CD14-positive monocyte (primary cell): ENCODE measurements at places on chromosomes 2 and 18. TPM values are rescaled to one million over a fixed set of nuclear protein-coding genes. Genes with fewer than 3 reads are reported as not detected.

GRCh38 chr18:46243673-46244072 lies 139.5 kb downstream of the HAUS1 start:
- no peaks in the 10 kb centered on the region for H3K4me1 ChIP-seq
- no peak for DNase-seq
- peak overlapping the region; percentile 44 for H3K27ac ChIP-seq
- H3K4me3 ChIP-seq: no peak overlapping the region
- H3K36me3 ChIP-seq: peaks cover 10% of the 10 kb centered on the region

DNA sequence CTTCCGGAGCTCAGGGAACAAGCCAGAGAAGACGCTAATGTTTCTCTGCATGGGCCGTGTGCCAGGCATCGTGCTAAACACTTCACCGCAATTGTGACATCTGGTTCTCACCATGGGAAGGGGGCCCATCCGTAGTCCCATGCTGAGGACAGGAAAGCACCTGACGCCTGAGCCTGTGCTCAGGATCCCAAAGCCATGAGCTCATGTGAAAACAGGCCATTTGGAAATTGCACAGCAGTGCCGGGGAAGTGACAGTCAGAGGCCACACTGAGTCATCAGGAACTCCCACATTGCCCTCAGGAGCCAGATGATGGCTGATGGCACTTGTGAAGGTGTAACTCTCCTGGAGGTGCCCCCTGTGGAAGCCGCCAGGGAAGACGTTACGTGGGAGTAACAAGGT lies 141.0 kb downstream of the INHBB start:
- H3K27ac ChIP-seq: no peak overlapping the region
- H3K36me3 ChIP-seq: no peaks in the 10 kb centered on the region
- no peak for DNase-seq
- H3K27me3 ChIP-seq: no peaks in the 10 kb centered on the region
- H3K4me3 ChIP-seq: no peak overlapping the region

DNA sequence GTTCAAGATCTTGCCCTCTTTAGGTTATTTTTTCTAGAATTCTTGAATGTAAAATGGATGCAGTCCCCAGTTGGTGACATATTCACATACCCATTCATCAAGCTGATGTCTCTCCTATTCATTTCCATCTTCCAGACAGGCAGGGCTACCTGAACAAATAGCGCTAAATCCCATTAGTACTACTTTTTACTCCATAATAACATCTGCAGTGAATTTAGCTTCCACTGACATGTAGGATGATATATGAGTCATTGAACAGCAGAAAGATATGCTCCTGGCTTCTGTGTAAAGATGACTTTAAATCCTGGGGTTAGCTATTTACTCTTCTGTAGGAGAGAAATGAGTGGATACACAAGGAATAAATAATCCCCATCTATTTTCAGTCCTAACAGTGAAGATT lies 194.7 kb downstream of the RND3 start:
- H3K27ac ChIP-seq: no peak overlapping the region
- no peaks in the 10 kb centered on the region for H3K27me3 ChIP-seq
- H3K36me3 ChIP-seq: no peaks in the 10 kb centered on the region
- H3K4me1 ChIP-seq: no peaks in the 10 kb centered on the region
- no peak for DNase-seq

DNA sequence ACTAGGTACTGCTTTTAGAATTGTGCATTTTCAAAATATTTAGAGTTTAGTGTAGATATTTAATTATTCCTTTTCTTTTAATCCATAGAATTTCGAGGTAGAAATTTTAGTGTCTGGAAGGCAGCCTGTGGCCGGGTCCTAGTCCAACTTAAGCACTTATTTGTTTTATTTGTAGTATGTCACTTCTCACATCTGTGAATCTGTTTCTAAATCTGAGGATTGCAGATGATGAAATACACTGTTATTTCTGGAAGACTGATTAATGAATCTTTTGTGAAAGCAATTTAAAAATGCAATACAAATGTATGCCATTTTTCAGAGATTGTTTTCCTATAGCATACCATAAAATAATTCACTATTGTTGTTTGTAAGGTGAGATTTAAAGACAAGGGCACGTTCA lies 483.9 kb upstream of the TRIB2 start:
- H3K4me3 ChIP-seq: no peak overlapping the region
- no peaks in the 10 kb centered on the region for H3K27me3 ChIP-seq
- H3K27ac ChIP-seq: no peak overlapping the region
- H3K4me1 ChIP-seq: no peaks in the 10 kb centered on the region
- H3K36me3 ChIP-seq: no peaks in the 10 kb centered on the region

LRRC30 gene
- not detected in 2 replicates for polyA plus RNA-seq

DNA sequence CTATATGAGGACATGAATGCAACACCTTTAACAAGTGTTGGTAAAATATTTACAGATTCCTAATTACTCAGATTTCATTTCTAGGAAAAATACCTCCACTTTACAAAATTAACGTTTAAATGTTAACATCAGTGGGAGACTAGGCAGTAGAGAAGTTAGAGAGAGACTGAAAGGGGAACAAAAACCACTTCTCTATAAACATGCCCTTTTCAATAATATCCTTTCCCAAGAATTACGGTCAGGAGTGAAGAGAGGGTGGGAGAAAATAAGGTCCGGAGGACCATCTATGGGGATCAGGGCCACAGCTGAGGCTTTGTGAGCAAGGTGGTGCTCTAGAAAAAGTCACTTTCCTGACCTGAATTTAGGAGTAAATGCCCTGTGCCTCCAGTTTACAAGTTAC lies 65.3 kb upstream of the WIPF1 start:
- H3K27ac ChIP-seq: peak overlapping the region; percentile 71
- DNase-seq: no peak
- H3K4me3 ChIP-seq: no peak overlapping the region
- H3K36me3 ChIP-seq: no peaks in the 10 kb centered on the region
- H3K27me3 ChIP-seq: no peaks in the 10 kb centered on the region

PSMA8 gene
- polyA plus RNA-seq: not detected

DNA sequence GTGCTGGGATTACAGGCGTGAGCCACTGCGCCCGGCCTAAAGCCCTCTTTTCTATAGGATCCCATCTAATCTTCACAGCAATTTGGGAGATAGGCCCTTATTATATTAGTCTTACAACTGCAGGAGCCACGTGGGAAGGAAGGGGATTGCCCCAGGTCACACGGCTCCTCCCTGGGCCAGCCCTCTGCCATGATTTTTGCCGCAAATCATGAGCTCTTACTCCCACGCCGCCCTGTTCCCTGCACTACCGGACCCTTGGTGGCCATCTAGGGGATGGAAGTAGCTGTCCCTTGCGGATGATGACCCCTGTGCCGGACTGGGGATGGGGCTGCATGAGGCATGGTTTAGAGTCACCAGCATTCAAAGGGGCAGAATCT lies 28.4 kb upstream of the PTMA start:
- no peak overlapping the region for H3K27ac ChIP-seq
- H3K4me1 ChIP-seq: peaks cover 20% of the 10 kb centered on the region
- DNase-seq: no peak
- no peaks in the 10 kb centered on the region for H3K36me3 ChIP-seq

DNA sequence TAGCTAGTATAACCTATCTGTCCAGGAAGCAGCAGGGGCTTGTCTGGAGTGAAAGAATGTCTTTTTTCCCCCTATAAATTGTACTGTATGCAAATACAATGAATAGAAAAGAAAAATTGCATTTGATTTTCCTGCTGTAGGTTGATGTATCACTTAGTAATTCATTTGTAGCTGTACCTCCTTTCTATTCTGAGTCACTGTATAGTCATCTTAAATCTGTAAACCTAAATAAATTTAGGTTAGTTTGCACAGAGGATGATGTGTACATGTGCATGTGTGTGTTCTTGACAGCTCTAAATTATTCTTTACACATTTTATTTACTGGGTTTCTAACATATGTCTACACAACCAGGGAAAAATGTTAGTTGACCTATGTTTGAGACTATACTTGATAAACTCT lies 478.7 kb upstream of the CNTNAP5 start:
- H3K27ac ChIP-seq: no peak overlapping the region
- no peaks in the 10 kb centered on the region for H3K27me3 ChIP-seq
- H3K4me1 ChIP-seq: no peaks in the 10 kb centered on the region
- no peaks in the 10 kb centered on the region for H3K36me3 ChIP-seq
- DNase-seq: no peak

DNA sequence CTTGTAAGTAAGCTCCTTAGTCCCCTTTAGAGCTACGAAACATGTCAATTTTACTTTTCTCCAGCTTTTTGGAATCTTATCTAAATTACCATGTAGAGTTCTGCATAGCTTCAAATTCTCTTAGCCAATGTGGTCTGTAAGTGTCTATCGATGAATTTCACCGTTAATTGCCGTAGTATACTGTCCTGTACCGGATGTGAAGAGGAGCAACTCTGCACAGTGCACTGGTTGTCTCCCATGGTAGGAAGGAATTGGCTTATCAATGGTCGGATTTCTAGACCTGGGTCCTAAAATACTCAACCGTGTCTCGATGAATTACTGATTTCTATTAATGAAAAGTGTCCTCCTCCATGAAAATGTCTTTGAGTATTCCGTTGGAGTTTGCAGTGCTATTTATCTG lies 1.9 kb downstream of the NOP58 start:
- peak overlapping the region; percentile 97 for H3K4me3 ChIP-seq
- no peaks in the 10 kb centered on the region for H3K36me3 ChIP-seq
- no peak for DNase-seq
- no peak overlapping the region for H3K27ac ChIP-seq
- H3K4me1 ChIP-seq: peaks cover 11% of the 10 kb centered on the region

DNA sequence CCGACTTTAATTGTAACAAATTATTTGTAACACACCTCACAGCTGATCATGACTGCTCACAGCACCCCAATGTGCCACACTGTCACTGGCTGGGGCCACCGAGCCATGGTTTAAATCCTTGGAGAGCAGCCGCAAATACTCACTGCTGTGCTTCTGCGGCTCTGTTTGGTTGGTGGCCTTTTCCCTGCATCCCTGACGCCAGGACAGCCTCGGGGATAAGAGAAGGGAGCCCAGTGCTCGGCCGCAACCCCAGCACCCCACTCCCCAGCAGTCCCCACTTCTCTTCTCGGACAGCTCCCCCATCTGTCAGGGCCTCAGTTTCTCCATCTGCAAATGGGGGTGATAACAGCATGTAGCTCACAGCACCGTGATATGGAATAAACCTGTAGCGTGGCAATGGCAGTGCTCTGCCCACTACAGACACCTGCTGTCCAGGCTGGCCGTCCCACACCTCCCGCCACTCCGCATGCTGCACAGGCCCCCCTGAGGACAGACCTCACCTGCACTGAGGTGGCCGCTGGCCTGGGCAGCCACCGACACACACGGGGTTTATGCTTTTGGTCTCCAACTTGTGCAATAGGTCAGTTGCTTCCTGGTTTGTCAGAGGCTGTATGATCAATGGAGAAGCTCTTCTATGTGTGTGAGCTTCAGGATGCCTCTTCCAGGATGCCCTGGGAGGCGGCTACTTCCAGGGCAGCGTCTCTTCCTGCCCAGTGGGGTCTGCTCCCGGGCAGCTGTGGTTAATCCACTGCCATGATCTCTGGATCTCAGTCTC lies 87.1 kb downstream of the NDUFA10 start:
- H3K4me3 ChIP-seq: no peak overlapping the region
- peak; percentile 56 for DNase-seq
- H3K4me1 ChIP-seq: peaks cover 55% of the 10 kb centered on the region

OTX1 gene
- polyA plus RNA-seq: not detected in 2 replicates

DNA sequence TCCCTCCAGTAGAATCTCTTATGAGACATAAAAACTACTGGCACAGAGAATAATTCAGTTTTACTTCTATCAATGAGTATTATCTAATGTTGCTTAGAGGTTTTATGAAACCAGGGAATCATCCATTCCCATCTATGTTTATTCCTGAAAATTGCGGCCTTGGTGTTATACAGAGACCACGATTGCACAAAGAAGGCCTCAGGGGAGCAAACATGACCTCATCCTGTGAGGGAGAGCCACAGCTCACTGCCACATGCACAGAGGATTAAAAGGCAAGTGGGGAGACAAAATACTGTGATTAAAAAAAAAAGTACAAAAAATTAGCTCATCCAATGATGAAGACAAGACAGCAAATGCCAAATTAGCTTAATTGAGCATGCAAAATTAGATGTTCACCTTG lies 111.8 kb upstream of the SLC35G4 start:
- H3K4me1 ChIP-seq: no peaks in the 10 kb centered on the region
- H3K27ac ChIP-seq: no peak overlapping the region
- H3K27me3 ChIP-seq: no peaks in the 10 kb centered on the region
- no peak overlapping the region for H3K4me3 ChIP-seq
- no peak for DNase-seq

GRCh38 chr2:20573620-20574422 lies 77.1 kb downstream of the HS1BP3 start:
- H3K36me3 ChIP-seq: no peaks in the 10 kb centered on the region
- no peak overlapping the region for H3K27ac ChIP-seq
- H3K27me3 ChIP-seq: no peaks in the 10 kb centered on the region
- H3K4me1 ChIP-seq: peaks cover 7% of the 10 kb centered on the region

STON1 gene
- polyA plus RNA-seq: 0.12 TPM

- DNase-seq: no peak
- H3K36me3 ChIP-seq: peaks cover 50% of the 10 kb centered on the region
Observed at GRCh38 chr2:23705771-23706612, 220.9 kb downstream of the ATAD2B start.

DNA sequence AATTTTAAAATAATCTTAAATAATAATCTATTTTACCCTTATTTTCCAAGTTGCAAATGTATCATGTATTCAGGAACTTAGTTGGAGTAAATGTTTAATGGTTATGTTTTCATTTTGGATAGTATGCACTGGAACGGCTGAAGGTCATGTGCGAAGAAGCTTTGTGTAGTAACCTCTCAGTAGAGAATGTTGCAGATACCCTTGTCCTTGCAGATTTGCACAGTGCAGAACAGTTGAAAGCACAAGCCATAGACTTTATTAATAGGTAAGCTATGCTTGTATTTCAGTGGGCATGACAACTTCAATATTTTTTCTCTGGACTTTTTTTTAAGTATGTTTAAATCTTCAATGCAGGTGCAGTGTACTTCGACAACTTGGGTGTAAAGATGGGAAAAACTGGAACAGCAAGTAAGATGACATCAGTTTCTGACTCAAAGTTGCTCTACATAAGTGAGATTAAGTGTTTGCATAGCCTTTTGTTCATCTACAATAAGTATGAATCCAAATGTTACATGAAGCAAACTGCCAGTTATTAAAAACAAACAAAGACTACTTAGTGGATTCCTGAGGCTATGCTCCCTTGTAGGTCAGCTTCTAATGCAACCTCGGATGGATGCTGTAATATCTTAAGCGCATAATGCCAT lies 63.1 kb downstream of the SPOPL start:
- no peaks in the 10 kb centered on the region for H3K27me3 ChIP-seq
- no peak overlapping the region for H3K27ac ChIP-seq
- H3K4me3 ChIP-seq: no peak overlapping the region
- no peak for DNase-seq
- H3K36me3 ChIP-seq: peaks cover 100% of the 10 kb centered on the region
- H3K4me1 ChIP-seq: no peaks in the 10 kb centered on the region

DNA sequence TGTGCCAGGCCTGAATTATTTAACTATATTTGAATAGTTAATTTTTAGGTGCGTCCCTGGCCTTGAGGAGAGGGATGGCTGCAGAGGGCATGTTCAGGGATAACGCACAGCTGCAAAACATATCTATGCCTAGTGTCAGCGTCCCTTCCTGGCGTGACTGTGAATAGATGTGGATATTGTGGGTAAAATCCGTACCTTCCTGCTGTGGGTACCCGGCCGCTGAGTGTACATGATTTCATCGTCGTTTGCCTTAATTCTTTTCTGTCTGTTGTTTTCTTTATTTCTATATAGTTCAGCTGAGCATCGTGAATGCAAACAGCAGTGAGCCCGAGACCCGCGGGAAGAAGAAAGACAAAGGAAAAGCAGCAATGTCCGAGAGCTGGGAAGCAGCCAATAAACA lies 25.0 kb upstream of the MC2R start:
- H3K4me3 ChIP-seq: no peak overlapping the region
- no peaks in the 10 kb centered on the region for H3K4me1 ChIP-seq
- no peak for DNase-seq
- no peak overlapping the region for H3K27ac ChIP-seq
- no peaks in the 10 kb centered on the region for H3K27me3 ChIP-seq
